Frontal cortex (tissue), 4 donors: ENCODE measurements at places on chromosomes 3 and 15. TPM values are rescaled to one million over a fixed set of nuclear protein-coding genes. Genes with fewer than 3 reads are reported as not detected.

GRCh38 chr3:84077479-84077878 lies 881.3 kb upstream of the CADM2 start:
- DNase-seq: no peak

GRCh38 chr3:159928071-159928491 lies 60.6 kb upstream of the IL12A start:
- no peak for DNase-seq

DNA sequence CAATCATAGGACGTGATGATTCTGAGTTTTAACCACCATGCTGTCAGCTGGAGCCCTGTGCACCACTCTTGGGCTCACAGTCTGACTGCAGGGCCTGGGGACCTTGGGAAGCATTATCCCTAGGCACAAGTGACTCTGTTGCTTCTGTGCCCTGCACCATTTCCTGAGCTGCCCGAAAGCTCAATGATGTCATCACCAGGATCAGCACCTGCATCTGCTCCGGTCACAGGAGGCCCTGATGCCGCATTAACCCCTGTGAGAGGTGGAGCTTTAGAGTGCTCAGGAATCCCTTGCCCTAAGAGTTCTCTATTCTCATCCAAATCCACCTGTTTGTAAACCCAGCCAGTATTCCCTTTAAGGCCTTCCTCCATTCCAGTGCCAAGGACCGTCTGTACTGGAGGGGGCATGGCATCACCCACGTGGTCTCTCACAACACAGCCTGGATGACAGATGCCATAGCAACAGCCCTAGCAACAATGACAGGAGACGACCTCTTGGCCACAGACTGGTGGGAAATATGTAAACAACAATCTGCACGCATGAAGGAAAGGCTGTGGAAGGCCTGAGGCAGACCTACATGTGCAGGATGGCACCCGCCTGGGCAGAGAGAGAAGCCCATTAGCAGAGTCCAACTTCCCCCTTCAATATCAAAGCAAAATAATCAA lies 37.9 kb downstream of the NTRK3 start:
- no peak for DNase-seq

GRCh38 chr3:8745619-8746370 lies 12.2 kb downstream of the CAV3 start:
- DNase-seq: no peak

Gene PLCB2
- total RNA-seq: 4.1 TPM
